ENCODE measurements at places on chromosomes 12 and 14.

DNA sequence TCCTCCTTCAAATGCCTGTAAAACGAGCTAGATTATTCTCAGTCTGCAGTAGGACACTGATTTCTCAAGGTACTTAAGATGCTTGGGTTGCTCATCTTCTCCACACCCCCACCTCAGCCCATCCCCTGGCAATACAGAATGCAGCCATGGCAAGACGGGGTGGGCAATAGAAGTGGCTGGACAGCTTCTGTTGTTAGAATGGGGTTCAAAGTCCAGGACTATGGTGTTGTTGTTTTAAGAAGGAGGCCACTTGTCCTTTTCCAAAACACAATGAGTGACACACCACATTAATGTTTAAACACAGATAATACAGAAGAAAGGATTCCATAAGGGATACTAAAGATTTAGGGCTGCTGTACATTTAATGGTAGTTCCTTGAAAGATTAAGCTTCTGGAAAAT lies 188.9 kb upstream of the BCL2L14 start:
- DNase-seq: no peak

- no peak for DNase-seq
Measured at GRCh38 chr12:18897823-18898222, 159.9 kb downstream of the CAPZA3 start.

- DNase-seq: no peak
Measured at GRCh38 chr14:64459405-64460136, 5.7 kb upstream of the AKAP5 start.

GRCh38 chr14:71395151-71395604 lies 487.9 kb downstream of the PCNX1 start:
- no peak for DNase-seq

GRCh38 chr12:56351325-56351724 lies 8.6 kb downstream of the STAT2 start:
- DNase-seq: no peak

DNA sequence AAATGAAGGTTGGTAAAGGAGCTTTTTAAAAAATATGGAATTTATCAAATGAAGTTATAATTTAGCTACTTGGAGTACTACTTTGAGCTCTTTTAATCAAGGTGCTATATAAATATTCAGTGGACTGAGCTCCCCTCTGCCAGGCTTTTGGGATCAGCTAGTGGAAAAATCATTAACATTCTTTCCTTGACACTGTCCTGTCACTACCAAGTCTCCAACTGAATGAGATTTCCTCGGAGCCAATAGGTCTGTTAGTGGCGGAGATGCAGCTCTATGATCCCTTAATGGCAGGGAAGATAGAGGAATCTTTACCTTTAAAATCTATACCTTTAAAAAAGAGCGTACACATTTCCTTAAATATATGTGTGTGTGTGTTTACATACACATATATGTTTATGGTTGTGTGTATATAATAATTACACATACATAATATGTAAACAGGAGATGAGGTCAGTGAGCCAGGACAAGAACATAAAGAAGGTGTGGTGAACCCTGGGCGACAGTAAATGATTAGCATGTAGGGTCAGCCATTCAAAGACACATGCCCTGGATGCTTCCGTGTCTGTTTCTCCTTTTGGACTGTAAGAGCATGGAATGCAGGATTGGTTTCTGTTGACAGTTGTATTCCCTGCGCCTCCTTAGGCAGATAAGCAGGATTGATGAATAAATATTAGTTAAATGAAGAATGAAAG lies 47.7 kb upstream of the ATP2A2 start:
- DNase-seq: no peak

DNA sequence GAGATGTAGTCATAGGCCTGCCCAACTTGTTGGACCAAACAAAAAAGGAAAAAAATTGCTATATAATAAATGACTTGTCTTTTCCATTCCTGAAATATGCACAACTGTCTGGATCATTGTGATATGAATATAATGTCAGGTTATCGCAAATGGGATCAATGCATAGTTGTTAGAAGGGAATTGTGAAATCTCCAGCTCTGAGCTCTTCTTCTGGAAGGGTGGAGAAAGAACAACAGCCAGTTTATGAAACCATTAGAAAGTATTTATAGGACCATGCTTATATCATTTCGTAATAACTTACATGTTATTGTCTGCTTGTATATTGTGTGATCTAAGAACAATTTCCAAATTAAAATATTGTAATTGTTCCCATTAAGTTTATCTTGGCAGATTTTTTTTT lies 35.7 kb upstream of the HIF1A start:
- no peak for DNase-seq

DNA sequence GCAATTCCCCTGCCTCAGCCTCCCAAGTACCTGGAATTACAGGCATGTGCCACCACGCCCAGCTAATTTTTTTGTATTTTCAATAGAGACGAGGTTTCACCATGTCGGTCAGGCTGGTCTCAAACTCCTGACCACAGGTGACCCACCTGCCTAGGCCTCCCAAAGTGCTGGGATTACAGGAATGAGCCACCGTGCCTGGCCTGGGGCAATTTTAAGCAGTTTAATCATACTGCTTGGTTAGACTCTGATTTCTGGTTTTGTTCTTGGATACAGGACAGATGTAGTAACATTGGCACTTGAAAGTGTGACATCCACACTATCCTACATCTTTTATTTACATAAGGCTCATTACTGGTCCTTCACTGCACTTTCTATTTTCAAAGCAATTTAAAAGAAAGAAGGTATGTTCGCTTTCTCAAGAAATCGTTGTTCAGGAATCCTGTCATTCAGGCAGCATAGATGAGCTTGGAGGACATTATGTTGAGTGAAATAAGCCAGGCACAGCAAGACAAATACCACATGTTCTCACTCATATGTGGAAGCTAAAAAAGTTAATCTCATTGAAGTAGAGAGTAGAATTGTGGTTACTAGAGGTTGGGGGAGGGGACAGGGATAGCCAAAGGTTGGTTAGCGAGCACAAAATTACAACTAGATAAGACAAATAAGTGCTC lies 4.0 kb upstream of the NUAK1 start:
- DNase-seq: no peak

- DNase-seq: no peak
Measured at GRCh38 chr14:65019944-65020566, 33.4 kb downstream of the FNTB start.

GRCh38 chr14:72612041-72612440 lies 281.9 kb downstream of the DPF3 start:
- DNase-seq: no peak

DNA sequence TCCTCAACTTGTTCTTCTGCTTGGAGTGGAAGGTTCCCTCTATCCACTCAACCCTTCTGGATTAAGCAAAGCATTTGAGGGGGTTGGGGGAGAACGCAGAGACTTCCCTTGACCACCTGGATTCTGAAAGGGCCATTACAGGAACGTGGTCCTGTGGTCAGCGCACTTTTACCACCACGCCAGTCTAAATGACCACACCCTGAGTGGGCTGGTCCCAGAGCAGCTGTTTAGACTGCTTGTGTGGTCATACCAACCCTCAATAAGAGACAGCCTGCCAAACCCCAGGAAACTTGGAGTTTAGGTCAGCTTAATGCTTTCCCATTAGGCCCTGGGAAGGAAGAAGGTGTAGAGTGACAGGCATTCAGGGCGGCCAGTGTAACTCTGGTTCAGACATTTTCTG lies 165.5 kb upstream of the ATP2B1 start:
- no peak for DNase-seq

- no peak for DNase-seq
Measured at GRCh38 chr12:122984612-122985337, 4.3 kb downstream of the ARL6IP4 start.

GRCh38 chr14:24212924-24213865 lies at the start of gene CHMP4A:
TSS of gene CHMP4A (minus strand) at chr14:24213488. CDS start at chr14:24213439, 49 bp downstream.
- peak; percentile 95 for DNase-seq

DNA sequence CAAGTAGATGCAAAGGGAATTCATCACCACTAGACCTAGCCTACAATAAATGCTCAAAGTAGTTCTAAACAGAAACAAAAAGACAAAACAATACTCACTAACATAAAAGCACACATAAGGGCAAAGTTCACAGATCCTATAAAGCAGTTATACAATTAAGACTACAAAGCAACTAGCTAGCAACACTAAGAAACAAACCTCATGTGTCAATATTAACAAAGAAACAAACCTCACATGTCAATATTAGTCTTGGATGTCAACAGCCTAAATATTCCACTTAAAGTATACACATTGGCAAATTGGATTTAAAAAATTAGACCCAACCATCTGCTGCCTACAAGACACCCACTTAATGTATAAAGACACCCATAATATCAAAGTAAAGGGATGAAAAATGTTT lies 152.7 kb downstream of the KCNK10 start:
- no peak for DNase-seq

GRCh38 chr12:40870981-40871380 lies 178.7 kb downstream of the CNTN1 start:
- DNase-seq: no peak

DNA sequence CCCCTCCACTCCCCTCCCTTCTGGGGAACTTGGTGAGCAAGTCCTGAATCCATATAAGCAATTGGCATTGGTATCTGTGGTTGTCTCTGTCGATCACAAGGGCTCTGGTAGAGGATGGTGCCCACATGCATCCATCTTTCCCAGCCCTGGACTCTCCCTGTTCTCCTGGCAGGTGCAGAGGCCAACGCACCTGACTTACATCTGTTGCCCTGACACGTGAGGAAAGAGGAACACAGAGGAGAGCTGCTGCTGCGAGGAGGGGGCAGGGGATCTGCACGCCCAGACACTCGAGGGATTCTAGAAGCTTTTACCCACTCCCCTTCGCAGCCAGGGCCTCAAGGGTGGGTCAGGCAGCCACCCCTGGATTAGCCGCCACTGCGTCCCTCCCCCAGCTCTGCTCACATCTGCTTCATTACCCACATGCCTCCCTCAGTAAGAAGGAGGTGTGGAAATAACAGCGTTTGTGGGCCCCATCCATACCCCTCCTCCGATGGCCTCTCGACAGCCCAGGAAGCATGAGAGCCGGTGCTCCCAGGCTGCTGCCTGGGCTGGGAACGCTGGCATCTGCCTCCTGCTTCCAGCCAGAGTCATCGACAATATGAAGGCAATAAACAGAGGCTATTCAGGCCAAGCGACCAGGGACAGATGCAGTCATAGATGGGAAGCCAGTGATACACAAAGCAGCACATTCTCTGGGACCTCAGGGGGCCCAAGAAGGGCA lies 56.5 kb downstream of the KDM2B start:
- DNase-seq: no peak

DNA sequence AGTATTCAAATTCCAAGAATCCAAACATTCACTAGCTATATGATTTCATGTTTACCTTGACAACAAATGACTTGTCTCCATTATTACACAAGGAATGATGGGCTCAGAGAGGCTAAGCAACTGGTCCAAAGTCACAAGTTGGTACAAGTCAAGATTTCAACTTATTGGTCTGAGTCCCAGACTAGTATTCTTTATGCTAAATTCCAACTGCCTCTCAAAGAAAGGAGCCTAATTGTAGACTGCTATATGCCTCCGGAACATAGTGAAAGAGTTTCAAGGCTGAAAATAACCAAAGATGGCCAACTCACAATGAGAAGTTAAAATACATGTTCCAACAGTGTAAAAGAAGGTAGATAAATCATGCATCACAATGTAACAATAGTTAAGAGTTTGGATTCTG lies 7.5 kb downstream of the BTG1 start:
- no peak for DNase-seq

- DNase-seq: no peak
Measured at GRCh38 chr14:96080571-96080970, 41.4 kb downstream of the C14orf132 start.

GRCh38 chr14:32603992-32604565 lies 275.0 kb downstream of the AKAP6 start:
- DNase-seq: no peak

DNA sequence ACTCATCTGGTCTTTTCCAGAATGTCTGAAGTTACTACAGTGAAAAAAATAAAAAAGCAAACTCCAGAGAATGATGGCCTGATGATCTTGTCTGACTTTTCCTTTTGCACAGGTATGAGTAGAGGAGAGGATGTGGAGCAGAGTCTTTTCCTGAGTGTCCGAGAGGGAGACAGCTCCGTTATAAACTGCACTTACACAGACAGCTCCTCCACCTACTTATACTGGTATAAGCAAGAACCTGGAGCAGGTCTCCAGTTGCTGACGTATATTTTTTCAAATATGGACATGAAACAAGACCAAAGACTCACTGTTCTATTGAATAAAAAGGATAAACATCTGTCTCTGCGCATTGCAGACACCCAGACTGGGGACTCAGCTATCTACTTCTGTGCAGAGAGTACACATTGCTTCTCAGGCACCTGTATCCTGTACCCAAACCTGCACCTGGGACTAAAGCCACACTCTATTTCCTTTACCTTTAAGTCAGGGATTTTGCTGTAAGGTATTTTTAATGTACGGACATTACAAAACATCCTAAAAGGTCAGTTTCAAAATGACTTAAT lies 75.8 kb upstream of the OR4E1 start:
- DNase-seq: no peak

DNA sequence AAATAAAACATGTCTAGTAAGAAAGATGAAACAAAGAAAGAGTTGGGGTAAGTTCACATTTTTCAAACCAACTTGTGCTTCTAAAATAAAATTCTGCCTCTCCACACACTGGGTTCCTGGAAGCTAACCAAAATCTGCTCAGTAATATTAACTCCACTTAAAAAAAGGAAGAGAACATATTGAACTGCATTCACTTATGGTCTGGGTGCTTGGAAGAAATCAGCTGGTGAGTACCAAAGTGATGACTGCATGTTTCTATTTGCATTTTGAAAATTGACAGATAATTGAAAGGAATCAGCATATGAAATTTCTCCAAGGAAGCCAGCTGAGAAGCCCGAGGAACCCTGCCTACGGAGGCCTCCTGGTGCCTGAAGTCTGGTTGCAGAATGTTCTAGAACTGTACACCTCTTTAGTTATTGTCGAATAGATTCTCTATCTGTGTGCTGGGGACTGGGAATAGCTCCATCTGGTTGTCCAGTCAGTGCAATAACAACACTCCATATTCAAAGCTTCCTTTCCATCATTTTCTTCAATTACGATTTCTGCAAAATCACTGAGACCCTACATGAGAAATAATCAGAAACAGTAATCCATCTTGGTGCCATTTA lies 836.1 kb downstream of the VRK1 start:
- no peak for DNase-seq

- no peak for DNase-seq
Measured at GRCh38 chr12:26028953-26029735, 70.7 kb downstream of the RASSF8 start.

- no peak for DNase-seq
Measured at GRCh38 chr12:48969833-48970701, 1.5 kb downstream of the WNT10B start.

DNA sequence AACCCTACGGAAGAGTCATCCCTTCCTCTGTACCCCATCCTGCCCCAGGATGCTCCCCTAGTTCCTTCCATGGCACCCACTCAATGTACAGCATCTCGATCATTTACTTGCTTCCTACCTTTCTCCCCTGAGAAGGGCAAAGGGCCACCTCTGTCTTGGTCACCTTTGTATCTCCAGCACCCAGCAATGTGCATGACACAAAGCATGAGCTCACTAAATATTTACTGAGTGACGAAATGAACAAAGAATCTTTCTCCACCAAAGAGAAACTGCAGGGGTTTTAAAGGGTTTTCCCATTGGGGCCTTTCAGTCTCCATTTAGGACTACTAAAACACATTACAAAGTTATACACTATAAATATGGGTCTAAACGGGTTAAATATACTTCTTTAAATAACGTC lies 30.6 kb downstream of the ATG14 start:
- no peak for DNase-seq

All from activated CD4-positive, alpha-beta T cell treated with anti-CD3 and anti-CD28 coated beads, Interleukin-2, amount 50 U/mL, for 4 hours (primary cell).